ENCODE measurements at places on chromosomes 2 and 18.

DNA sequence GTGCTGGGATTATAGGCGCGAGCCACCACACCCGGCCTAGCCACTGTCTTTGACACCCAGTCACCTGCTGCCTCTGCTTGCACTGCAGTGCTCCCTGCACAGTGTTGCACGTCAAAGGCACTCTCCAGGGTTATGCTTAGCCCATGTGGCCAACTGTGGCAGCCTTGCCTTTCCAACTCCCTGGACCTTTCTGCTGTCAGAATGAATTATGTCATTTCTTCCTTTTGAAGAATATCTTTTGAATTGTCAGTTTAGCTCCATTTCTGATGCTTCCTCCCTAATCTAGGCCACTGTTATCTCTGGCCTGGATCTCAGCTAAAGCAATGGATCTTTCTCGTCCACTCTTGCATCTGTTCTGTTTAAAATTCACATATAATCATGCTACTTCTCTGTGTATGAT lies 29.3 kb upstream of the LRRTM1 start:
- DNase-seq, result no peak

- peak; percentile 43 for DNase-seq
Observed at GRCh38 chr2:108919571-108920373, 69.2 kb downstream of the EDAR start.

DNA sequence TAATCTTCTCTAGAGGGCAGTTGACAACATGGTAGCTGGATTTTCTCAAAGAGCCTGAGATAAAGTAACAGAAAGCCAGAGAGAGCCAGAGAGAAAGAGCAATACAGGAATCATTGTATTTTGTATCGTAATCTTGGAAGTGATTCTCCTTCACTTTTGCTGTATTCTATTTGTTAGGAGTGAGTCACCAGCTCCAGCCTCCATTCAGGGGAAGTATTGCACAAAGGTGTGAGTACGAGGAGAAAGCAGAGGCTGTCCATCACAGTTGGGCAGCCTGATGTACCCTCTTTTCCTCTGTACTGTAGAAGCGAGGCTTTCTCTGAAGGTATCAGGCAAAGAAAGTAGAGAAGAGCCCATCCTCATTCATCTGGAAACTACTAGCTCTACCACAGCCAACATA lies 176.8 kb downstream of the KCNS3 start:
- DNase-seq, result no peak

DNA sequence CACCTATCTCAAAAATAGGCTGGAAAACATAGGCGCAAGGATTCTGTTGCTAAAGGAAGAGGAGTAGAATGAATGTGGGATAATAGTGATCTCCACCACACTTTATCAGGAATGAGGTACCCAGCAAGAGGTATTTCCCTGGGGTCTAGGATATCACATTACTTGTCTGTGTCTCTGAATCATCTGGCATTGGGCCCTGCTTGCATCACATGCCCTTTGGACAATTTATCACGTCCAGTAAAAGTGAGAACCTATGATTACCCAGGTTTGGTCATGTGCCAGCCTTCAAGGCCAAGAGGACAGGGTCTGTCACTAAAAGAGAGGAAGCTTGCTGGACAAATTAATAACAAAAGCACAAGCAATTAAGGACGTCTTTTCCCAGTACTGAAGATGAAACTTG lies 11.4 kb upstream of the TRAPPC8 start:
- no peak for DNase-seq

GRCh38 chr18:70553936-70554260 lies 265.1 kb downstream of the SOCS6 start:
- DNase-seq, result no peak

GRCh38 chr18:42893977-42894376 lies 221.5 kb downstream of the RIT2 start:
- no peak for DNase-seq

- no peak for DNase-seq
Observed at GRCh38 chr18:62862466-62862865, 147.1 kb downstream of the PHLPP1 start.

DNA sequence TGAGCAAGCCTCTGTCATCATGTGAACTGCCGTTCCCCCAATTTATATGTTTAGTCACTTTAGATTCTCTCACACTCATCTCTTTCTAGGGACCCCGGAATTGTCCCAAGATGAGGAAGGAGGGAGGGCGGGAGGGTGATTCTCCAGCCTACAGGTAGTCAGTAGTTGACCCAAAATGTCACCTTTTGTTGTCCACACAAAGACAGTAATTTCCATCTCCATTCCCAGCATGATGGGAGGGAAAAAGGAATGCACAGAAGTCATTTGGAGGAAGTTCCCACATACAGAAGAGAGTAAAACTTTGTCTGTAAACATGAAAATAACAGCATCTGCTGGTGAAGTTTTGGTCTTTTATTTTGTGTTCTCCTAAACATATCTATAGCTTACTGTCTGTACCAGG lies 222.9 kb downstream of the KLHL29 start:
- DNase-seq, result no peak

GRCh38 chr18:8380006-8380405 lies 229.2 kb upstream of the RAB12 start:
- DNase-seq, result no peak

GRCh38 chr2:31294196-31294595 lies 60.2 kb downstream of the EHD3 start:
- peak; percentile 43 for DNase-seq

DNA sequence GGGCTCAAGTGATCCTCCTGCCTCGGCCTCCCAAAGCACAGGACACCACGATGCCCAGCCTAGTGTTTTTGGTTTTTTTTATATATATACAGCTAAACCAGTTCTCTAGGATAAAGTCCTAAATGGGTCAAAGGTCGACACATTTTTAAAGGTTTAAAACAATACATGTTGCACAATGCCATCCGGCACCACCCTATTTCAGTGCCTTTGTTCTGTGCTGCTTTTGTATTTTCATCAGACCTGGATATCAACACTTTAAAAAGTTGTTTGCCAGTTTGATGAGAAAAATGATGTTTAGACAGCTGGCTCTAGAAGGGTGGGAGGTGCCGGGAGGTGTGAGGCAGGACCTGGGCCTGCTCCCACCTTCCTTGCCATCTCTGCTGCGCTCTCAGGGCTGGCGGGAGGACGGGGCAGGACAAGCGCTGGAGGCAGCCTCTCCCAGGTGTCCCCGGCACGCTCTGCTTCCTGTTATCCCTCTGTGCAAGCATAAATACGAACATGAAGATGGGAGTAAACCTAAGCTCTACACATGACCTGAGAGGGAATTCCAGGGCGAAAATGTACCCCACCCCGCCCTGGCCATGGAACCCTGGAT lies 103.7 kb downstream of the HS6ST1 start:
- DNase-seq, result no peak

DNA sequence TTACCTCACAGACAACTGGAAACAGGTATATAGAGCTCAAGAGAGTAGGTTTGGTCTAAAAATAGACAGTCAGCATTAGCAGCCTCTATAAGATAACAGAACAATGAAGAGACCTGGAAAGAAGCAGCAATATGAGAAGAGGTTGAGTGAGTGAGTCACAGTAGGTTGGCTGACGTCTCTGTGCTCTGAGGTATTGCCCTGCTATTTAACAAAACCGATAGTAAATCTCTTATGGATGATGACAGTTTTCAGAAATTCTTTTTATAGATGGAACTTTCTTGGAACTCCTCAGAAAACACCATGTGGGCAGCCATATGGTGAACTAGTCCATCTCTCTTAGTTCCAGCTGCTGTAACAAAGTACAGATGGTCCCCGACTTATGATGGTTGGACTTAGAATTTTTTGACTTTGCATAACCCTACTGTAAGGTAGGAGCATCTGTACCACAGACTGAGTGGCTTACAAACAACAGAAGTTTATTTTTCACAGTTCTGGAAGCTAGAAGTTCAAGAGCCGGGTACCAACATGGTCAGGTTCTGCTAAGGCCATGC lies 123.5 kb downstream of the MBD2 start:
- no peak for DNase-seq

DNA sequence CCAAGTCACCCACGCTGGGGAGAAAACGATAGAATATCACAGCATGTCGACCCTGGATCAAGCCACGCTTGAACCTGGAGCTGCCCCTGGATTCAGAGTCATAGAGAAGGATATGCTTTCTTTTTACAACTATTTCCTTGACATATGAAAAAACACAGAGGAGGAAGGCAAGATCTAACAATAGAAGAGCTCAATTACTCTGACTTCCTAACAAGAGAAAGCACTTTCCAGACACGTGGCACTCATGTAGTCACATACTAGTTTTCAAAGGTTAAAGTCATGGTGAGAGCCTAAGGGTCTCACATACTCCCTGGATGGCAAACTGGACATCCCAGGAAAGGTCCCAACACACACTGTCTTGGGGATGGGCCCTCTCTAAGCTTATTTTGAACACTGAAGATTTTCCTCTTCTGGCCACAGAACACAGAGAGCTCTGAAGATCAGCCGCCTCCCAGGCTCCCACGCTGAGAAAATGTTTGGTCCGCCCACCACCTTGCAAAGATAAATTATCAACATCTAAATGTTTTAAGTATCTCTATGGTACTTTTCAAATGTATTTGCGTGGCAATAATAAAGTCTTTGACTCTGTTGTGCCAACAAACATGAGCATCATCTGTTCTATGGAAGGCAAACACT lies 4.9 kb downstream of the PXDN start:
- DNase-seq, result no peak

DNA sequence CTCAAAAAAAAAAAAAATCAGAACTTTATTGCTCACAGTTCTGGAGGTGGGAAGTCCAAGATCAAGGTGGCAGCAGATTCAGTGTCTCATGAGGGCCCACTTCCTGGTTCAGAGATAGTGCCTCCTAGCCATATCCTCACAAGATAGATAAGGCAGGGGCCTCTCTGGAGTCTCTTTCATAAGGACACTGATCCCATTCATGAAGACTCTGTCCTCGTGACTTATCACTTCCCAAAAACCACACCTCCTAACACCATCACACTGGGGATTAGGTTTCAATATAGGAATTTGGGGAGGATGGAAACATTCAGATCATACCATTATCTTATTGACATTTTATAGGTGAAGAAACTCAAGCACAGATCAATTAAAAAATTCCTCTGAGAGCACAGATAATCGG lies 61.1 kb downstream of the PDCL3 start:
- DNase-seq, result peak; percentile 12

GRCh38 chr2:15159206-15159605 lies 401.9 kb downstream of the NBAS start:
- no peak for DNase-seq

DNA sequence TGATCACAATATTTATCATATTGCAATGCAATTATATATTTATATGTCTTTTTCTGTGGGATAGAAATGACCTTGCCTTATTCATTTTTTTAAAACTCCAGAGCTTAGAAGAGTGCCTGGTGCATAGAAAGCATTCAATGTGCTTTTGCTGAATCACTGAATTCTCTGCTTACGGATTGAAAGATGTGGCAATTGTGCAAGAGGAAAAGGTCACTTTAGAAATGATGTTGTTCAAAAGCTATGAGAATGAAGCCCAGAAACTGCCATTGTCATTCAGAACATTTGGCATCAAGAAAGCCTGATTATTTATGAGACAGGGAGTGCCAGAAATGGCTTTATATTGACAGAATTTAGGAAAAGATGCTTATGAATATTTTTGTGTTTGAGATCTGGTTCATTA lies 678.6 kb upstream of the CDH2 start:
- DNase-seq, result no peak

GRCh38 chr2:33158482-33159003 lies 211.8 kb downstream of the LTBP1 start:
- DNase-seq, result no peak

DNA sequence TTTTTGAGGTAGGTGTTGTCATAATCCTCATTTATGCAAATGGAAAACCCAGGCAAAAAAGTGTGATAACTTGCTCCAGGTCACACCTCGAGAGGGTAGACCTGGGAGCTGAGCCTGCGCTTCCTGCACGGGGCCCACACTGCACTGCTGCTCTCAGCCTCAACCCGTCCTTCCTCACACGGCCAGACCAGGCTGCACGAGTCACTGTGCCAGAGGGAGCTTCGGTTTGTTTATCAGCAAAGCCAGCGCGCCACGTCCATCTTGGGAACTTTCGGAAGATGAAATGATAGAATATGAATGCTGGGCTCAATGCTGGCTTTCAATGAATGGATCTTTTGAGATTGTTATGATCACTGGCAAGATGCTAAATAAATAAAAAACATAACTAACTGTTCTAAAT lies 14.4 kb downstream of the COPS9 start:
- DNase-seq, result peak; percentile 37

DNA sequence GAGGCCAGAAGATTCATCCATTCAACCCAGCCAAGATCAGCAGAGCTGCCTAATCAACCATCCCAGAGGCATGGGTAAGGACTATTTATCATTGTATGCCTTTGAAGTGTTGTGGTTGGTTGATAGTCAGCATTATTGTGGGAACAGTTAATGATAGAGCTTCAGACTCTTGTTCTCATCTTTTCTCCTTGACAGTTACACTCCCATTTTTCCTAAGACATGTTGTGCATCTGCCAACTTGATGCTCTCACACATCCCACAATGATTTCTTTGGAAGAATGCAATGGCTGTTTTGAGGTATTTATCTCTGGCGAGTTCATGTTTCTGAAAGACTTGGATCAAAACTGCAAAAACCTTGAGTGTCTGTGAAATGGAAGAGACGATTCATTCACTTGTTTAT lies 55.4 kb downstream of the FASTKD2 start:
- no peak for DNase-seq
